ENCODE measurements at places on chromosomes 3 and 15.

- DNase-seq: peak; percentile 79
Measured at GRCh38 chr3:58433400-58434167, at the start of gene PDHB. TSS of gene PDHB (minus strand) at chr3:58433832. CDS start at chr3:58433809, 23 bp downstream.

GRCh38 chr3:88226910-88227309 is 77.2 kb downstream of the C3orf38 start:
- DNase-seq: no peak

DNA sequence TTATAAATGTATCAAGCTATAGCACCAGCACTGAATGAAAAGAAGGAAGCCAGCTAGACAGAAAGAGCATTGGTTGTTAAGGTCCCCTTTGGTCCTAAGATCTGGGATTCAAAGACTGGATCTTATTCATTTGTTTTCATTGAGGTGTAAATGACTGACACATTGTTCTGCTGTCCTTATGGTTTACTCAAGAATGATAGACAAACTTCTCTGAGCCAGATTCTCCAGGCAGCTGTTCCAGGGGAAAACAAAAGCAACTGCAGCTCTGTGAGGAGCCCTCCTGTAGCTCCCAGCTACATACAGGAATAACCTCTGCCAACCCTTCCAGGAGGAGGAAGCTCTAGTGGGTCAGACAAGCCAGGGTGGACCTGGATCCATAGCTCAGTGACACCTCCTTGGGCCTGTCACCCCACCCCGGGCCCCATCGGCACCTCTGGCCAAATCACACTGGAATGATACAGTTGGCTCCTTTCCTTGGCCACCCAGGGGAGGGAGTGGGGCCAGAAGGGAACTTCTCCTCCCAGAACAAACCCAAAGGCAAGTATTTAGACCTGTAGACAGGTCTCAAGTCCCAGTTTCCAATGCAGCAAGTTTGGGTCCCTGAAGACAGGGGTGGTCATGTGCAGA is 57.8 kb downstream of the ZNF621 start:
- DNase-seq: no peak

- peak; percentile 61 for DNase-seq
Measured at GRCh38 chr3:122392868-122393844, 9.2 kb downstream of the FAM162A start.

DNA sequence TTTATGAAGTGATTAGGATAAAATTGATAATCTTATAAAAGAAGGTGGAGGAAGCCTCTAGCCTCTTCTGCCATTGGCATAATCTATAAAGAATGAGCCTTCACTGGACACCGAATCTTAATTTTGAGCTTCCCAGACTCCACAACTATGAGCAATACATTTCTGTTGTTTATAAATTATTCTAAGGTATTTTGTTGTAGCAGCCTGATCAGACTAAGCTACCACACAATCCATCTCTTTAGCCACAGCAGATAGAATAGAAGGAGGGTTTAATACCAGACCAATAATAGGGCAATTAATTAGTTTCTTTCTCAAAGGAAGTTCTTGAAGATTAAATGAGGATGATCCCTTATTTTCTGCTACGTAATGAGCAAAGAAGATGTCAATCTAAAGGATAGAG is 33.3 kb downstream of the SUCNR1 start:
- no peak for DNase-seq

DNA sequence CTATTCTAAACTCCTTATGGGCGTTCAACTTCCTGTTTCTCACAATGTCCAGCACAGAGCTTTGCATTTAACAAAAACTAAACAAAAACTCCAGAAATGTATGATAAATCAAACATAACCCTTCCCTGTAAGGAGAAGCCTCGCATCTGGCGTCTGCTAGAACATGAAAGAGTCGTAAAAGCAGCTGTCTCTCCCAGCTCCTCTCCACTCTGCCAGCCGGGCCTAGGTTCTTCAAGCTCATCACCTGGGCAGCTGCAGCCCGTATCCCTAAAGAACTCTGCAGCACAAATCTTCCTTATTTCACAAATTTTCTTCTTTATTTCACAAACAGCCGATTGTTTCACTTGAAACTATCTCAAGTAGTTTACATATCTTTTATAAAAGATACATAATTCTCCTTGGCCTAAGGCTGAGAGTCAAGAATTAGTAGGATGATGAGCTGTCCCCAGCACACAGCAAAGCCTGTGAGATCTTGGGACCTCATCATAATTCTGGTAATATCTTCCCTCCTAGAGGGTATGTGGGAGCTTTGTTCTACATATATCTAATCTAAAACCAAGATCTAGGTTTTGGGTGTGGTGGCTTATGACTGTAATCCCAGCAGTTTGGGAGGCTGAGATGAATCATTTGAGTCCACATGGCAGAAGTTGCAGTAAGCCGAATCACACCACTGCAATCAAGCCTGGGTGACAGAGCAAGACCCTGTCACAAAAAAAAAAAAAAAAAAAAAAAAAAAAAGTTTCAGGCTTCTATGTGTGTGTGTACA is 35.3 kb downstream of the ANXA2 start:
- DNase-seq: peak; percentile 89

DNA sequence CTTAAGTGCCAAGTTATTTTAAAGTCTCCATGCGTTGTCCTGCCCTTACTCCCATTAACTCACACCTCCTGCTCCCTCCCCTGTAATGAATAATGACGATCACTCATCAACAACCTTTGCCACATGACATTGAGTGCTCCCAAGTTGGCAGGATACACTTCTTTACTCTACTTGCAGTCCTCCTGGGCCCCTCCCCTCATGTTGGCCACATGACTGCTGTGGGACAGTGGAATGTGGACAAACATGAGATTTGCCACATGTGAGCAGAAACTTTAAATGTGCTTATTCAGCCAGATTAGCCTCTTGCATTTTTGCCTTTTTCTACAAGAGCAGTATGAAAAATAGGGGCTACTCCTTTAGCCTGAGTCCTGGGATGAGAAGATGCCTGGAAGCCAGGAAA is 167.9 kb downstream of the DCLK3 start:
- no peak for DNase-seq

- DNase-seq: no peak
Measured at GRCh38 chr3:123449997-123450604, 1.2 kb upstream of the ADCY5 start.

GRCh38 chr15:81478354-81478753 is 104.3 kb upstream of the TMC3 start:
- DNase-seq: no peak

- no peak for DNase-seq
Measured at GRCh38 chr3:55065331-55065730, 137.5 kb upstream of the LRTM1 start.

GRCh38 chr3:16191591-16191990 is 17.1 kb downstream of the GALNT15 start:
- DNase-seq: no peak

- no peak for DNase-seq
Measured at GRCh38 chr3:72594615-72595215, 253.5 kb downstream of the SHQ1 start.

- DNase-seq: no peak
Measured at GRCh38 chr3:31408720-31409119, 124.0 kb upstream of the STT3B start.

DNA sequence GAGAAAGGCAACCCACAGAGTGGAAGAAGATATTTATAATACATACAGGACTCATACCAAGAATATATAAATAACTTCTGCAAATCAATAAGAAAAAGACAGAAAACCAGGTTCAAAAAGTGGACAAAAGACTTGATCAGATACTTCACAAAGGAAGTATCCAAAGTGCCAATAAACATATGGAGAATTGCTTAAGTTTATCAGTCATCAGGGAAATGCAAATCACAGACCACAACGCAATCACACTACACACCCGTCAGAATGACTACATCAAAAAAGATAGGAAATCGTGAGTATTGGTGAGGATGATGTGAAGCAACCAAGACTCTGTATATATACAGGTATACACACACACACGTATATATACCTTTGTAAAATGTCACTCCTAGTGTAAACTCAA is 180.6 kb downstream of the FAM43A start:
- DNase-seq: no peak

DNA sequence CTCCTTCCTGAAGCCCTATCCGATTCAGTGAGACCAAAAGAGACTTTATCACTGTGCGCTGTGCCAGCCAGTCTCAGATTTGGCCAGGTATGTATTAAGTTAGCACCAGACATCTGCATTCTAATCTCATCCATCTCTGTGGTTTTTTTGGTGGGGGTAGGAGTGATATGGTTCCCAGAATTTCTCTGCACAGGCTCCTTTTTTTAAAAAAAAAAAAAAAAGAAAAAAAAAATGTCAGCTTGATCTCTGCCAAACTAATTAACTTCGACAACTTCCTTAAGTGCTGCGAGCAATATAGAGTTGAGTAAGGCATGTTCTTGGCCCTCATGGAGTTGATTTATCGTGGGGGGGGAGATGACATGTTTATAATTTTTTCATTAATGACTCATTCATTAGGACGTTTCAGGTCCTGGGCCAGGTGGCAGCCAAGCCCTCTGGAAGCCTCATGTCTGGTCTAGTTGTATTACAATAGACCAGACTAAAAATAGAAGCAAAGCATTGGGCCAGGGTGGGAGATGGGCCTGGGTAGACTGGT is 12.9 kb downstream of the SLCO3A1 start:
- DNase-seq: no peak

- DNase-seq: no peak
Measured at GRCh38 chr3:122427857-122428471, 12.1 kb upstream of the WDR5B start.

GRCh38 chr15:62856466-62857246 is 185.9 kb upstream of the TPM1 start:
- no peak for DNase-seq

DNA sequence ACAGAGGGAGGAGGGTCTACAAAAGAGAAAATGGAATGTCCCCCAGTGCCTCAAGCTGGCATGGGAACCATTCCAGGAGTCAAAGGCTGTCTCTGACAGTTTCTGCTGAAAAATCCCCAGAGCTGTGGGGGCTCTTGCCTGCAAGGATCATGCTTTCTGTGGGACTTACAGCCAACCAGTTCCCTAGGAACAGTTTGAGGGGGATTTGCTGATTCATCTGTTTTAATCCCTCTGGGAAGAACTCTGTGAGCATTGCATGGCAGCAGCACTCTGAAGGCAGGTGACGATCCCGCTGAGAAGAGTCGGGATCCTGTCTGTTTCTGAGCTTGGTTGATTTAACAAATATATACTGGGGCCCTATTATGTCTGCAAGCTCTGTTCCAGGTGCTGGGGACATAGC is 176.0 kb downstream of the SSR3 start:
- no peak for DNase-seq

DNA sequence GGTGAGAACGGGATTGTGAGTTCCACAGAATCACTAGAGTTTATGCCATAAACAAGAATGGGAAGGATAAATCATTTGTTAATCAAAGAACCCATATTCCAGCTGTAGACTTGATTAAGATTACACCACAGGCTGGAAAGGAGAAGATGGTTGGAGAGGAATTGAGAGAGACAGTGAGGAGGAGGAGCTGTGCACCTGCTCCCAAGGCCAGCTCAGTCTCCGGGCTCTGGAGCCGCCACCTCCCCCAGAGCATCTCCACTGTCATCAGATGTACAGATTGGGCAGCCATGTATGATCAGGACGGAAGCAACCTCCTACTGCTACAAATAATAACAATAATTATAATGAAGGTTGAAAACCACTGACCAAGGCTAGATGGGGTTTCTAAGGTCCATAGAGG is 170.0 kb downstream of the MINAR1 start:
- DNase-seq: no peak

GRCh38 chr3:39323494-39323893 is 6.0 kb upstream of the CCR8 start:
- DNase-seq: no peak

- DNase-seq: peak; percentile 36
Measured at GRCh38 chr15:88018869-88019641, 237.5 kb downstream of the NTRK3 start.

- no peak for DNase-seq
Measured at GRCh38 chr15:58329781-58330671, 101.8 kb upstream of the LIPC start.

GRCh38 chr15:91100814-91101607 is 954 bp downstream of the SV2B start:
- no peak for DNase-seq
